H7 (cell line): ENCODE measurements at places on chromosomes 7 and 10.

DNA sequence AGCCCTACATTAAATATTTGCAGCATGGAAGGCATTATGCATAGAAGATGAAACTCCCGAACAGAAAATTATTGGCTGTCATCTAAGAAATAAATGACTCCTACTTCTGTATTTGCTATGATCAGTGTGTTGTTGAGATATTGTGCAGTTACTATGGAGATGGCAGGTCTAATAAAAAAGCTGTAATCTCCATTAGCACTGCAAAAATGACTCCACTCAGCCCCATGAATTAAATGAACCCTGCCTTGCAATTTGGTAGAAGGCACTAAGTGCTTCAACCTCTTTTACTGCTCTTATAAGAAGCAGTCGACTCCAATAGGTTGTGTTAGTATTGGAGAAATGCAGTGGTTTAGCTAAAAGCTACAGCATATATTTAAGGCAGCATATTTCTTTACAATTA is 290.0 kb upstream of the PHYHIPL start:
- no peak for DNase-seq

GRCh38 chr10:61643316-61643751 is 19.4 kb upstream of the CABCOCO1 start:
- no peak for DNase-seq

DNA sequence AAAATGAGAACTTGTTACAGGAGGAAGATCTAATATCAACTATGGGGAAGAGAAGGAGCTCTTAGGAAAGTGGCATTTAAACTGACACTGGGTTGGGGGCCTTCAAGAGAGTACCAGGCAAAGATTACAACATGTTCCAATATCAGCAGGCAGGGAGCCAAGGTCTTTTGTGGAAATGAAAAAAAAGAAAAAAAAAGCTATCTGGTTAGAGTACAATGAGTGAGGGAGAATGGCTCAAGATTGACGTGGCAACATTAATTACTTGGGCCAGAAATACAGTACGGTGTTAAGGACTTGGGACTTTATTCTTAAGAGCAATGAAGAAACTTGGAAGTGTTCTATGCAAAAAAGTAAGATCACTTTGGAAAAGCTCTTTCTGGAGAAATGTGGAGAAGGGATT is 132.3 kb upstream of the CDK1 start:
- DNase-seq = no peak

GRCh38 chr7:68929781-68930261 is 668.5 kb upstream of the AUTS2 start:
- DNase-seq = no peak

- no peak for DNase-seq
Observed at GRCh38 chr10:78691301-78692030, 377.3 kb upstream of the ZMIZ1 start.

- no peak for DNase-seq
Observed at GRCh38 chr10:5991708-5992107, 14.4 kb upstream of the IL15RA start.

GRCh38 chr10:123888751-123889150 is 2.9 kb downstream of the CPXM2 start:
- DNase-seq = no peak

- no peak for DNase-seq
Observed at GRCh38 chr10:52256832-52257691, 57.0 kb upstream of the DKK1 start.

DNA sequence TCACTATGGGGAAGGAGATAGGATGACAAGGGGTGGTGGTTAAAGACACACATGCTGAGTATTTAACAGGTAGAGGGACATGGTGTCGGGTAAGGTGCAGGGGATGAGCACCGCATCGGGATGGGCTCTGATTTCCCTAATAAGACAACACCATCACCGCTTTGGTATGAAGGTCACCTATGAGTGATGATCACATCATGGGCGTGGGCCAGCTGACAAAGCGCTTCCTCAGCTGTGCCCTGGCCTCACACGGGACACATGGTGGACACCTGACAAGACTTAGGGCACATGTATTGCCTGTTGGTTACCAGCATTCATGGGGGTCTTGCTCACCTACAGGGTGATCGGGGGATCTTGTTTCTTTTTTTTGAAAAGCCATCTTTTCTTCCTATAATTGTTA is 12.8 kb downstream of the C7orf57 start:
- DNase-seq = no peak

DNA sequence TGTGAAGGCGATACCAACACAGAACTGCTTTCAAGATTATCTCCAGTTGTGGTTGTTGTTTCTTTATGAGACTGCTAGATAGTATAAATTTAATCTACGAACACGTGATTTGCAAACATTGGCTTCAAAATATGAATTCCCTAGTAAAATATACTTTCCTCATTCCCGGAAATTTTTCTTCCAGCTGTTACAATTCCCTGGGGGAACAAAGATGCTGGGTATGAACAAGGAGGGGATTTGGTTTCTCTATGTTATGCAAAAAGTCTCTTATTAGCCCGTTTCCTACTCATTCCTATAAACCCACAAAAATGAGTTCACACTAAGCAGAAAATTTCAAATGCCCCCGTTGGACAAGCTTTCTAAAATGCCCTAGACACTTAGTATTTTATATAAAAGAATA is 928.3 kb downstream of the CNTNAP2 start:
- DNase-seq = no peak

GRCh38 chr10:48745662-48746245 is 61.1 kb downstream of the WDFY4 start:
- peak; percentile 85 for DNase-seq

DNA sequence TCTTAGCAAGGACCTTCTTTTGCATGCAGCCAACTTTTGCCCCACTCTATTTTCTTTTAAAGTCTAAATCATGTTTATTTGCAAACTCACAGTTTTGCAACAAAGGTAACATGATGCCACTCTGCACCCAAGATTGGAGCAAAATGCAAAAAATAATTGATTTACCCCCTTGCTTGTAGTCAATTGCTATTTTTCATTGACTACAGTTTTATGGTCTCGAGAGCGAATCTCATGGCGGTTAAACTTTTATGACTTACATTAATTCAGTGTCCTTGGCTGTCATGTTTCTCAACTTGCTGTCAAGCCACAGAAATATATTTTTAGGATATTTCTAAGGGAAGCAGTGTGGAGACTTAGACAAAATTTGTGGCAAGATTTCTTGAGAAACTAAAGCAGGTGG is 110.0 kb upstream of the JCAD start:
- DNase-seq = no peak

DNA sequence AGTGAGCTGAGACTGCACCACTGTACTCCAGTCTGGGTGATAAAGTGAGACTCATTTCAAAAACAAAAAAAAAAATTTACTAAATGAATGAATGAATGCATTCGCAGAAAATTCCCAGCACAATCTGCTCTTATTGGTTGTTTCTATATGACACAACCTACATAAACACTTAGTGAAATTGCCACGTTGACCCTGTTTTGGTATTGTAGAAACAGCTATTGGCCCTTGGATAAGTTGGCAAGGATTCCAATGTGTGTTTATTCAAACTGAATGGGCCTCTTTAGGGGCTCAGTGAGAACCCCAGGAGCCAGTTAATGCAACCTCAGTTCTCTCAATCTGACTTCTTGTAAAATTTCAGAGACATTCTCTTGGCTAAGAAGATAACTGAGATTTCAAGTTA is 66.0 kb downstream of the HHEX start:
- no peak for DNase-seq

- peak; percentile 57 for DNase-seq
Observed at GRCh38 chr7:27933671-27934565, 194.0 kb downstream of the TAX1BP1 start.

DNA sequence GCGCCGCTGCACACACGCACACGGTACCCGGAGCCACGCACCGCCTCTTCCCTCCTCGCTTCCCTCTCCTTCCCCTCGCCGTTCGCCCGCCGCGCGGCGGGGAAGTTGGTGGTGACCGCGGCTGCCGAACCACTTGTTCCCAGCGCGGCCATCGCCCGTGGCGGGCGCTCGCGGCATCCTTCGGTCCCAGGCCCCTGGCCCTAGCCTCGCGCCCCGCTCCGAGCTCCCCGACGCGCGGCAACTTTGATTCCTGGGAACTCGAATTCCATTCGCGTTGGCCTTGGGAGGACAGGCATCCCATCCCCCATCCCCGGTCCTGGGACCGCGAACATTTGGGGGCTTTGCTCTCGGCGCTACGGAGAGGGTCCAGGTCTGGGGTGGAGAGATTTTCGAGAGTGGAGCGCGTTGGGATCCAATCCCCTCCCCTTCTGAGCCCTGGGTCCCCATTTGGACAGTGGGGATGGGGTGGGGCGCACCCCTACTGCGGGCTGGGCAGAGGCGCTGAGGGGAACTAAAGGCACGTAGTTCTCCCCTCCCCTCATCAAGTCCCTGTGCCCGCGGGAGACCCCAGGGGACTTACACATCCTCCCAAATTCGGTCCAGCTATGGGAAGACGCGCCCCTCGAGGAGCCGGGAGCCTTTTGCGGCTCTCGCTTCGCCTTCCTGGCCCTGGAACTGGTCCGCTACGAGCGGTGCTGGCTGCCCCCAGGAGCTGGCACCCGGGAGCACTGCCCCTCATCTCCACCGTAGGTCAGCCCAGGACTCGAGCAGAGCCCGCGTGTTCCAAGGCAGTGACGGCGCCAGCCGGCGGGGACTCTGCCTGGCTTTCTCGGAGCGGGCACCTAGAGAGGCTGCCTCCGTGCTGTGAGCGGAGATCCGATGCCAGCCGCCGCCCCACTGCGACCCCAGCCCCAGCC is 834 bp downstream of the CDH23 start:
- peak; percentile 86 for DNase-seq

- DNase-seq = no peak
Observed at GRCh38 chr7:37705976-37706375, 22.4 kb downstream of the GPR141 start.

- DNase-seq = no peak
Observed at GRCh38 chr7:78379148-78379547, 580.6 kb downstream of the PHTF2 start.

GRCh38 chr10:5498791-5499492 is 428 bp downstream of the CALML5 start:
- no peak for DNase-seq

- no peak for DNase-seq
Observed at GRCh38 chr7:22270371-22270770, 86.6 kb downstream of the RAPGEF5 start.

DNA sequence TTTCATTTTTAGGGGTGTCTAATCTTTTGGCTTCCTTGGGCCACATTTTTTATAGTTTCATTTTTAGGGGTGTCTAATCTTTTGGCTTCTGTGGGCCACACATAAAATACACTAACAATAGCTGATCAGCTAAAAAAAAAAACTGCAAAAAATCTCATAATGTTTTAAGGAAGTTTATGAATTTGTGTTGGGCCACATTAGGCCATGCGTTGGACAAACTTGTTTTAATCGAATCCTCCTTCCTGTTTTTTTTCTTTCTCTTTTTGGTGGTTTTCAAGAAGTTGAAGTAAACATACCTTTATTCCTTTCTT is 37.4 kb downstream of the ZNRF2 start:
- no peak for DNase-seq

GRCh38 chr7:135913404-135913803 is 63.8 kb downstream of the MTPN start:
- DNase-seq = no peak
